RWPE1 (cell line): ENCODE measurements at places on chromosomes 6 and 20.

DNA sequence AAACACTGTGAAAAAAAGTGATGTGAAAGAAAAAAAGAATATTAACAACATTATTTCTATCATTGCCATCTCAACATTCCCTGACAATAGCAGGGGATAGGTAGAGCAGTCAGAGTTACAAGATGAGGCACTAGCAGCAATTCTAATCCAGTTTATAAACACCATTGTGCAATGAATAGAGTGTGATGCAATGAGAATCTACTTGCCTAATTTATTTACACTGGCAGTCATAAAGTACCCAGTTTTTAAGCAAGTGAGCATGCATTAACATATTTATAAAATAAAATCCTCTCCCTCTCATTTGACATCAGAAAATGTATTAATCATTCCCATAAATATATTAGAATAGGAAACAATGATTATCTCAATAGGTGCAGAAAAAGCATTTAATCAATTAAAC lies 2.5 kb upstream of the MANEA start:
- DNase-seq: peak; percentile 7

GRCh38 chr6:82185948-82186535 lies 61.5 kb downstream of the IBTK start:
- DNase-seq: no peak

DNA sequence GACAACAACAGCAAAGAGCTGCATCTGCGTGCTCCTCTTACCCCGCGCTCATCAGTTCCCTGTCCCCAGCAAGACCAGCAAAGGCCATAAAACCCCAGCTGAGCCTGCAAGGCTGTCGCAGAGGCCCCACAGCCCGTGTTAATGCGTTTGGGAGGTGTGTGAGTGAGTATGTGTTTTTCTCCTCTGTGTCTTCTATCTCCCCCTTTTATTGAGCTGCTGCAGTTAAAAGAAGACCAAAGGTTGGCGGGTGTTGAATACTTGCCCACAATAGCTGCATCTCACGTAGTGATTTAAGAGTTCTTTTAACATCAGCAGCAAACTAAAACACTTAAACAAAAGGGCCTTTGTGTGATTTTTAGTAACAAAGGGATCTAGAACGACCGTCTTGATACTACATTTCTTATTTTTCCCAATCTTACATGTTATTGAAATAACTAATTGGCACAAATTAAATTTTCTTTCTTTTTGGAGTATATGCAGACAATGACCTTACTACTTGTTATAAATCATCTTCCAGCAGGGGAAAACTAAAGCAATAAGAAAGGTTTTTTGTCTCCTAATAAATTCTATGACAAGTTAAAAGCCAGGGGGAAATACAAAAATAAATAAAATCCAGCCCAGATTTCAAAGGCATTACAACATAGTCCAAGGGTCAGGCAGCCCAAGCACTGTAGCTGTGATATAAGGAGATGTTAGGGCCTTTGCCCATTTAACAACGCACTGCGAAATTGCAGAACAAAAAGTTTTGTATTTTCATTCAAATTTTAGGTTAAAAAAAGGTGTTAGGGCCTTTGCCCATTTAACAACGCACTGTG lies 27.2 kb upstream of the CNKSR3 start:
- no peak for DNase-seq

GRCh38 chr20:4763723-4764510 lies 42.2 kb downstream of the PRND start:
- no peak for DNase-seq

DNA sequence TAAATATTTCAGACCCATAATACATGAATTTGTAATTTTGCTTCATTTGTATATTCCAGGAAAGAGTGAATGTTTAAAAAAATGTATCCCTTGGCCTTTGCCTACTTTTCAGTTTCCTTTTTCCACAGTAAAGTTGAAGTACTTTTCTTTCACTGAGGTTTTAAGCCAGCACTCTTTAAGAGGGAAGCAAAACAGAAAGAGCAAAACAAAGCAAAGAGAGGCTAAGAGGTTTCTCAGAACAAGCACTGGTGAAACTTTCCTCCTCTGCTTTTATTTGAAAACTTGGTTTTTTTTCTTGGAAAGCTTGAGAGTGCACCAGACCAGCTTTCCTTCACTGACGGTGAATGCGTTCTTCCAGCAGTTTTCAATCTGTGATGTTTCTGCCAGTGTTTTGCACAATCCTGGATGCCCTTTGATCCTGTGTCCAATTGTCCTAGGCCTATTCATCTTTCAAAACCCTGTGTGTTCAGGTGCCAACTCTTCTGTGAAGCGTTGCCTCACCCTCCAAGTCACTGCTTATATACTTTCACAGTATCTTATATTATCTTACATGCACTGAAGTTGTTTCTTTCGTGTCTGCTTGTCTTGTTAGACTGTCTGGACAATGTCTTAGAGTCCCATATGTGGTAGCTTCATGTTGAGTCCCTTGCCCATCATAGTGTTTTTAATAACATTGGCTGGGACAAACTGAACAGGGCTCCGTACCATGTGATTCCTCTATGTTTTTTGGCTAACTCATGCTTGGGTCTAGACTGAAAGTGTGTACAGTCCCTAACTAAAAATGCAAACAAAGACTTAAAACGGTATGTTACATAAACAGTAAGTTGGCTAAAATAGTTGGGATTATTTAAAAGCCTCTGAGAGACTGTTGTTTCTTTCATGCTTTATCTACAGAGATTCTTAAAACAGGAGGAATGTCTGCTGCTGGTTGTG lies 1.9 kb downstream of the RNF217 start:
- DNase-seq: no peak

GRCh38 chr6:12472601-12473038 lies 182.5 kb downstream of the EDN1 start:
- DNase-seq: peak; percentile 88
